ENCODE measurements at places on chromosomes 3 and 15.

DNA sequence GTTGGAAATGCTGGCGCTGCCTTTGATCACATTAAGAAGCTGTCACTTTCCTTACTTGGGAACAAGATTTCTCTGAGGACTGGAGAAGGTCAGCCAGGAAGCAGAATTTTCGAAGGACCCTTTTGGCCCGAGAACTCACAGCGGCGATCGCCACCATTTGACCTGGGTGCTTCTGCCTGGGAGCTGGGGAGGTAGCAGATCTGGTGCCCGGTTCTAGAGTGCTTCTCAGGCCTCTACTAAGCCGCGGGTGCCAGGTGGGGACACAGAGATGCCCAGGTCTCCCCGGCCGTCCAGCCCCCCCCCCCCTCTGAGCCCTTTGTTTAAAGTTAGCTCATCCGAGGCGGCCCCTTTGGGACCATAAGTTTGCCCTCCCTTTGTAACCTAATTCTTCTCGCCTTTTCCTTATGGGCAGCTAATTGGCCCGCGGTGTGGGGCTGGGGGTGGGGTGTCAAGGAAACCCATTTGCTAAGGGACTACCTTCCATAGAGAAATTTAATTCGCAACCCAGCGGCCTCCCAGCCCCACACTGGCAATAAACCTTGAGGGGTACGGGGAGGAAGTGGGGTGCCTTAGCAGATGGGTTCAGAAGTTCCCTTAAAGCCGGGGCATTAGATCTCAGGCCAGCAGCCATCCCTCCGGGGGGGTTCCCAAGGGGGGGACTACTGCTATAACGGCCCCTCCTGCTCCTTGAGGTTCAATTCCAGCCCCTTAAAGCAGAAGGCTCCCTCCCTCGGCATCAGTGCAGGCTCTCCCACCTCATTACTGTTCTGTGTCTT is 1.9 kb downstream of the GATA2 start:
- no peak for DNase-seq

- no peak for DNase-seq
Measured at GRCh38 chr3:148054999-148055398, 642.7 kb upstream of the AGTR1 start.

GRCh38 chr3:167054926-167055325 is 325.2 kb downstream of the ZBBX start:
- DNase-seq: no peak

DNA sequence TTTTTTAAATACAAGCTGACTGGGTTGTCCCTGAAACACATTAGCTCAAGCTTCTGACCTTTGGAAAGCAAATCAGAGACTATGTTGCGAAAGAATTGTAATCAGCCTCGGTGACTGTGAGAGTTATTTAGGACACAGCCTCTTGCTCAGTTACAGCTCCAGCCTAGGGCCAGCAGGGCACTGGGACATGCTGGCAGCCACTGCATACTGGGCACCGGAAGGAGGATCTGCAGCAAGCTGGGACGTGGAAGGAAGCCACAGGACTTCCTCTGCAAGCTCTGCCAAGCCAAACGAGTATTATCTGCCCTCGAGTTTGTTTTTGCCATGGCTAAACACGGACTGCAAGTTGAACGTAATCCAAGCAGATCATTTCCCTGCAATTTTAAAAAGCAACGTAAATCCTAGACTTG is 24.4 kb upstream of the COPG1 start:
- DNase-seq: no peak

GRCh38 chr3:195150181-195151118 is 120.5 kb downstream of the XXYLT1 start:
- peak; percentile 5 for DNase-seq

DNA sequence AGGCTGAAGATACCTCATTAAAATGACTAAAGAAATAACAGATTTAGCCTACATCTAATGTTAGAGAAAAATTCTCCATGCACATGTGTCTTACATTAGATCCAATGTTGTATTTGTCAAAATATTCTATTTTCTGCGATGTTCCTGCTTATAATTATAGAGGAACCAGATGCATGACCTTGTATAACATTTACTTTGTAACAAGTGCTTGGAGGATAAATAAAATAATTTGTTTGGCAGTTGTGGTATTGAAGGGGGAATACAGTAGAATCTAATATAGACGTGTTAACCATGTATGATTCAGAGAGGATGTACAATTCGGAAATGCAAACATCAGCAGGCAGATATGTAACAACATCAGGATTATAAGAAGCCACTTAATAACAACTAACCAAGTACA is 922.2 kb downstream of the TUSC7 start:
- no peak for DNase-seq

- no peak for DNase-seq
Measured at GRCh38 chr15:34366271-34367065, 528 bp downstream of the LPCAT4 start.

DNA sequence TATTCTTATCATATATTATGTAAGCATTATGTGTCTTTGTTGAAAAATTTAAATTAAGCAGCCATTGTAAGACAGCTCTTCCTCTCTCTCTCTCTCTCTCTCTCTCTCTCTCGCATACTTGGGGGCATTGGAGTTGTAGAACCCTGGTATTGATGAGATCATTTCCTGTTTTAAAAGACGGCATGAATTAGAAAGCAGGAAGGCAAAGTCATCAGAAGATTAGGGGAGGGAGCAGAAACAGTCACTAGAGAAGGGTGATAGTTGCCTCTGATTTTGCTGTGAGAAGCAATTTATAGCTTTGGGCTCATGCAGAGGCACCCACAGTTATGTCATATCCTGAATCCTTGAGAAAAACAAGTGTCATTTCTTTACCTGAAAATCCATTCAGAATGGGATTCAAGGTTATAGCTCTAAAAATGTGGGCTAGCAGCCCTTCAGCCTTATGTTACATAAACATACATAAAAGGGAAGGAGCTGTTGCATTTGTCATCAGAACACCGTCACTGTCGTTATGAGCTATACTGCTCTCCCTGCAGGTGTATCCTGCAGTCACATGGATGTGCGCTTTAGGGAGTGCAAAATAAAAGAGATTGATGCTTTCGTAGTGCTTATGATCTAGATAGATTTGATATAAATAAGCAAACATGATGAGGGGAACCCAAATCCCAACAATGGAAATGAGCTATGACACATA is 213.8 kb downstream of the NR1D2 start:
- no peak for DNase-seq

DNA sequence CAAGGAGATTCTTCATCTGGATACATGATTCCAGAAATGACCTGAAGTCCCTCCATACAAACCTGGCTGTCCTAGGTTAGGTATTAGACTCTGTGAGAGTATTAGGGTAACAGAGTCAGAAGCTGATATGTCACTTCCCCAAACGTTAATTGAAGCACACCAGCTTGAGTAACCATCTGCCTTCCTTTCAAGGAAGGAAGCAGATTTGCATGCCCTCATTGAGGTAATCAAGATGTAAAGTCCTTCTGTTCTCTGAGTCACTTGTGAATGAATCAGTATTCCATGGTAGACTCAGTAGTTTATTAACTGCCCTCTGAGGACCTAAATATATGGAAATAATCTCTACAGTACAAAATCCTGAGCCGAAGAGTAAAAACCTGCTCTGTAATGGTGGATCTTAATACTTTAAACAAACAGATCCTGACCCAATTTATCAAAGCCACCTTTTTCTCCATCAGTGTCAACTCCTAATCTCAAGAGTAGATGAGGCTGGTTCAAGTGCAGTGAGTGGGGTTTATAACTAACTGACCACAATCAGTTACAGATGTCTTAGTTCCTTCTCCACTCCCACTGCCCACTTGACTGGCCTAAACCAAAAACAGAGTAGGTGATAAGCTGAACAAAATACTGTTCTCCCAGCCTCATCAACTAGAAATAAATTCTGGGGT is 246.2 kb upstream of the CHRM5 start:
- no peak for DNase-seq

- no peak for DNase-seq
Measured at GRCh38 chr15:72948662-72949061, 103.6 kb upstream of the NEO1 start.

DNA sequence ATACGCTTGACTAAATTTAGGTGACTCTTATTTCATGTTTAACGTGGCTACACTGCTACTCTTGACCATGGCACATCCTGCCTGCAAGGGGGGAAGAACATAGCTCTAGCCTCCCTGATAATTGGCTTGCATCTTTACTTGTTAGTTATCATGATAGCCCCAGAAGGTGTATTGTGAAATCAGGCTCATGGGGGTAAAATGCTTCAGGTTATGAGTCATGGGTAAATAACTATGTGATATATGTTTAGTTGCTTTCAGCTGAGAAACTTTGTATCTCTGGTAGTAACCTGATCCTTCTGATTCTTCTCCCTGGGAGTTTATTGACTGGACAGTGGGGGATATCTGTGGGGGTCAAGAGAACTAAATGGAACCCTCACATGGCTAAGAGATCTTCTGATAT is 660.8 kb upstream of the UBE2E2 start:
- DNase-seq: no peak

- no peak for DNase-seq
Measured at GRCh38 chr3:182118066-182118465, 406.3 kb downstream of the SOX2 start.

GRCh38 chr3:182910936-182911781 is 69.2 kb downstream of the DCUN1D1 start:
- no peak for DNase-seq

- no peak for DNase-seq
Measured at GRCh38 chr15:65740148-65740547, 51.9 kb downstream of the DENND4A start.

DNA sequence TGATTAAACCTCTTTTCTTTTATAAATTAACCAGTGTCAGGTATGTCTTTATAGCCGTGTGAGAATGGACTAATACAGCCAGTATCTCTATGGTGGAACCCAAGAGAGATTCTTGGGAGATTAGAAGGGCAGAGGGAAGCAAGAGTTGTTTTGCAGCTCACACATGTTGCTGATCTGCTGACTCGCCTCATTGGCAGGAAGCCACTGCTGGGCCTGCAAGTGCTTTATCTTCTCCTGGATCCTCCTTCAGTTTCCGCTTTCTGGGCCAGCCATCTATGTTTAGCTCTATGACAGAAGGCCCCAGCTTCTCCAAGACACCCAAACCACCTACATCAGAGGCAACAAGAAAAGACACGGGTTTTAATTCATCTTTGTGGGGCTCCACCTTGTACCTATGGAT is 23.4 kb upstream of the GALNT15 start:
- no peak for DNase-seq

DNA sequence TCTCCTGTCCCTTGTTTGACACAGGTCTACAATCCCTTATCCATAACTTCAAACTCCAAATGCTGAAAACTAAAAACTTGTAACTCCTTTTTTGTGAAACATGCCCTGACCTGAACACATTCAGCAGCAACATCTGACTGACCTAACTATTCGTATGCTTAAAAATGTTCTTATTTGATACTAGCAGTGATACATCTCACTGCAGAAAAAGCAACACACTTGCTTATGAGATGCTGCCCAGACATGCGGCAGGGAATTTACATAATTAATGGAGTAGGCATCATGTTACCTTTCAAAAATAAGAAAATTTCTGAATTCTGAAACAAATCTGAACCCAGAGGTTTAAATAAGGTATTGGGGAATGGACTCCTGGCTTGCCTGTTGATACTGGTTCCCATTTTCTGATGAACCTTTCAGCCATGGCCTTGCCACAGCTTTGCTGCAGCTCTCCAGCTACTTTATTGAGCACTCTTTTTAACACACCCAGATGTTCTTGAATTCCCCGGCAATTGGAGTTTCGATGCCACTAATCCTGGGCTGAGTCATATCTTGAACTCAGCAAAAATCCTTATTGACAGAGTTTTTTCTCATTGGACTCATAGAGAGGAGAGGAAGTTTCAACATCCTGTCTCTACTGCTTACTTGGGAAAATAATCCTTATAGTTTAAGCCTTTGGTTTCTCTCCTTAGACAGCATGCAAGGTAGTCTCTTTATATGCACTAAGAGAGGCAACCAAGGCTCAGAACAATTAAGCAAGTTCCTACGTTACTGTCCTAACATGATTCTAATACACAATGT is 296.6 kb upstream of the LMCD1 start:
- DNase-seq: no peak

DNA sequence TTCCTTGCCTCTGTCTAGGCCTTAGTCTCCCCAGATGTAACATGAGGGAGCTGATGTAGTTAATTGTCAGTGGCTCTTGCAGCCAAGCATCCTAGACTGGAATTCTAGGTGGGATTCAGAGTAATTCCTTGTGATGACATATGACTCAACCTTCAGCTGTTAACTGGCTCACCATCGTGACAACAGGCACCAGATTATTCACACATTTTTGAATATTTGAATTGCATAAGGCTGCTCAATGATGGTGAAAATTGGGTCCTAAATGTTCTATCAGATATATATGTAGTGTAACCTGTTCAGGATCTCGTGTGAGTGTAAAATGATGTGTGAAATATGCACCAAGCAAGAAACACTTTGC is 405.1 kb downstream of the LPP start:
- DNase-seq: no peak

DNA sequence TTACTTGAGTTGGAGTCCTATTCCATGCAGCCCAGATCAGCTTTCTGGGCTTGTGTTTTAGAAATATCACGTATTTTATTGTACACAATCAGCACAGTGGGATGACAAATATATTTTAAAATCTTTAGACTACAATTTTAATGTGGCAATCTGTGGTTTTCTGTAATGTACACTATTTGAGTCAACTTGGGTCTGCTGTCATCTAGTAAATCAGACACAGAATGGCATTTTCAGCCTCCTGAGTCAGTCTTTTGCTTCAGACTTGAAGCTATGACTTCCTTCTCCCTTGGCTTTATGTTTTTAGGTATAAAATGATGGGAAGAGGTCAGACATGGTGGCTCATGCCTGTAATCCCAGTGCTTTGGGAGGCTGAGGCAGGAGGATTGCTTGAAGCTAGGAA is 232.1 kb downstream of the NECTIN3 start:
- no peak for DNase-seq

DNA sequence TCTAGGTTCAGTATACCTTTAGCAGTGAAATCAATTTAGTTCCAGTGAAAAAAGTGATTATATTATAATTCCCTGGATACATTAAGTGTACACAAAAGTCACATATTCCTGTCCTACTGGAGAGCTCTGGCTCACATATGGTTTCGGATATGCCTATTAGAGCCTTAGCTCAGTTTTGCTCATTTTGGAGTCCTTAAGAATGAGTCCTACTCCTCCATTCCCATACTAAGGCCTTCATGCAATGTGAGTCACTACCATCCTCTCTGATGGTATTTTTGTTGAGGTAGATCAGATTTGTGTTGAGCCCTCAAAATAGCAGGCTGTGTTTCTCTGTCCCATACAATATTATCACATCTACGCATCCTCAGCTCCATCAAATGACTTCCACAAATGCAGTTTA is 294.2 kb upstream of the COL8A1 start:
- no peak for DNase-seq

DNA sequence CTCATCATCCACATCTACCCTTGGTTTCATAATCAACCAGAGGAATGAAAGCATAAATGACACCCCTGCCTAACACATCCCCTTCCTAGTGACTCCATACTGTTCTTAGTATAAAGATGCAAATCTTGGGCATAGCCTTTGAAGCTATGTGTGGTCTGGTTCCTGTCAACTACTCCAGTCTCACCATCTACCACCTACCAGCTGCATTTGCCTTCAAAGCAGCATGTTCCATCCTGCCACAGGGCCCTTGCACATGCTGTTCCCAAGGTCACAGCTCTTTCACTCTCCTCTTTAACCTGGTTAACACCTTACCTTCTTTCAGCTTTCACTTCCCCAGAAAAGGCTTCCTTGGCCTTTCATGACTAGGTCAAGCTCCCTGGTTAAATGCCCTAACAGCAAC is 62.3 kb upstream of the ARHGEF3 start:
- DNase-seq: no peak

All from activated CD8-positive, alpha-beta memory T cell treated with anti-CD3 and anti-CD28 coated beads for 1 hour (primary cell).